ENCODE measurements at places on chromosomes 5 and 9.

DNA sequence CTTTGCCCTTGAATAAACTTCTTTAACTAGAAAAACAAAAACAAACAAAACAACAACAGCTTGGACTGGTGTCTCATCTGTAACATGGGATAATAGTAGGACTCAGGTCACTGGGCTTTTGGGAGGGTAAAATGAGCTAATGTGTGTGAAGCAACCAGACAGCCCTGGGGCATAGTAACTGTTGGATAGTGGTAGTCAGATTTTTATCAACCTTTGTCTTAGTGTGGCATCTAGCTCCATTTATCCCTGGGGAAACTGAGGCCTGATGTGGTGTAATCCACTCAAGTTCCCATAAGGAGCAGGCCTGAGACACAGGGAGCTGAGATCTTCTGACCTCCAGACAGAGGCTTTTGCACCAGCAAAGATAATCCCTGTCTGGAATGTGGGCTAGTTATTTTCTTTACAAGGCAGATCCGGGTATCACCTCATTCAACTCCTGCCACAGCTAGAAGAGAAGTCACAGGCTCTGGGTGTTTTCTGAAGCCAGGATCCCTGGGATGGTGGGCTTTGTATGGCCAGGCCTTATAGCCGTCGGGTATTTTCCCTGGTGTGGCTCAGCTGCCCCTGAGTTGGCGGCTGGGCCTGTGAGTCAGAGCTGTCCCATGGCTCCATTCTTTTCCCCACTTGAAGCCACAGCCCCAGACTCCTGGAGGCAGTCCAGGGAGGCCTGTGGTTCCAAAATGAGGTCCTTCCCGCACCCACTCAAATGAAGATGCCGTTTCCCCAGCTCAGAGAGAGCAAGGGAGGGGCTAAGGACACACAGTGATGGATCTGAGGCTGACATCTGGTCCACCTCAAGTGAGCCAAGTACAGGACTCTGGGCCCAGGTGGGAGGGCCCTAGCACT lies 26.1 kb upstream of the CSF1R start:
- no peak for DNase-seq

DNA sequence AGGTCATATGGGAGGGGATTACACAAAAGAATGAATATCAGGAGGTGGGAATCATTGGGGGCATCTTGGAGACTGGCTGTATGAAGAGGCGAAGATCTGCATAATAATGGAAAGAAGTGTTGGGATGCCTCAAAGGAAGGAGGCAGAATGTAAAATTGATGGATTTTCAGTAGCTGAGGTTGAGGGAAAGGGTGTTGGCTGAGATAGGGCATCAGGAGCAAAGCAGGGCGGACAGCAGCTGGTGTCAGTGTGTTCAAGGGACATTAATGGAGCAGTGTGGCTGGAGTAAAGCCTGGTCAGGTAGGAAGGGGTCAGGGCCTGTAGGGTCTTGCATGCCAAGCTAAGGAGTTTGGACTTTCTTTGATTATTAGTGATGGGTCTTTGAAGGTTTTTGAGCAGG lies 65.2 kb upstream of the TNFAIP8 start:
- DNase-seq = no peak

DNA sequence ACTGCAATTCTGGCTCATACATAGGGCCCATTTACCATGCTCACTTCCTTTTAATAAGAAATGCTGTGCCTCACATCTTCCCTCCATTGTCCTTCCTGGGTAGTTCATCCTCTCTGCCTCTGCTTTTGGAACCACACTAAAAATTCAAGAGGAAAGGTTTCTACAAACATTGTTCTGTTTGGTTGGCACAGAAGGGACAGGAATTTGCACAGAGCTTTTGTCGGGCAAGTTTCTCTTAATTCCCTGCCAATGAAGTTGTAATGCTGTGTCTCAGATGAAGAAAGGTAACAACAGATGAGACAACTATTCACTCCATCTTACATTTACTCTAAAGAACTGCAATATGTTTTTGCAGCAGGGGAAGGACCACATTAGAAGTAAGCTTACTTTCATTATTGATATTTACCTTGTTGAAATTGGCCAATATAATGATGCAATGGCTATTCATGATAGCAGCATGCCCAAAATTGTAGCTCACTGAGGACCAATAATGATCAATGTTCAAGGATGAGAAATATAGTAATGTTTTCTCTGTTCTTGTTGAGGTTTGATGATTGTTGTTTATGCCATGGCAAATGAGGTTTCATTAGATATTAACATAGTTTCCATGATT lies 82.5 kb upstream of the HMHB1 start:
- no peak for DNase-seq

- no peak for DNase-seq
These were observed 84.8 kb upstream of the MIER3 start for GRCh38 chr5:57036761-57037160.

GRCh38 chr9:135463140-135463539 lies 16.4 kb upstream of the PPP1R26 start:
- no peak for DNase-seq

- DNase-seq = no peak
These were observed 172.1 kb downstream of the BAAT start for GRCh38 chr9:101212661-101213060.

GRCh38 chr5:97338729-97339128 lies 155.7 kb upstream of the RIOK2 start:
- no peak for DNase-seq

GRCh38 chr5:132808866-132809265 lies 4.2 kb upstream of the SOWAHA start:
- no peak for DNase-seq

- peak; percentile 37 for DNase-seq
These were observed 55.1 kb upstream of the SH3PXD2B start for GRCh38 chr5:172509405-172509781.

All from activated effector memory CD4-positive, alpha-beta T cell treated with anti-CD3 and anti-CD28 coated beads, Interleukin-2, amount 50 U/mL, for 16 hours (primary cell).